ENCODE measurements at places on chromosomes 1 and 21.

- no peak for DNase-seq
These were observed 15.8 kb downstream of the GADD45A start for GRCh38 chr1:67700692-67701410.

GRCh38 chr21:26587736-26588201 lies 14.7 kb upstream of the CYYR1 start:
- no peak for DNase-seq

GRCh38 chr1:42003433-42003832 lies 84.7 kb upstream of the HIVEP3 start:
- DNase-seq = no peak

GRCh38 chr1:31726715-31727114 lies 22.9 kb upstream of the COL16A1 start:
- no peak for DNase-seq

GRCh38 chr1:100404821-100405220 lies 52.5 kb downstream of the CDC14A start:
- no peak for DNase-seq

GRCh38 chr1:206082831-206083695 lies 30.1 kb downstream of the RHEX start:
- no peak for DNase-seq

DNA sequence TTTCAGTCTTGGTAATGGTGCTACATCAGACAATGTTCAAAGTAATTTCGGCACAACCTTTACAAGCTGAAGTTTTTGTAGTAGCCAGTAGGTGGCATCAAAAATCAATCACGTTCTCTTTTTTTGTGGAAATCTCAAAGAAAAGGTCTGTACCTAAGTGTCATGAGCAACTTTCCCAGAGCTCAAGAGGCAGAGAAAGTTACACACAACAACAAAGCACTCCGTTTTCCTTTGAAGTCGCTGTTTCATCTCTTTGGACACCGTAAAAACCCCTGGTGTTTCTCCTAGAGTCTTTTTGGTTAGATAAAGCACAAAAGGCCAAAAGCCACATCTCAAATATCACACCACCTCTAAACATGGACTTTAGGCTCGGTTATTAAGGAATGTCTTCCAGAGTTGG lies 131.6 kb downstream of the LHX8 start:
- DNase-seq = no peak

GRCh38 chr1:93434088-93434487 lies 13.8 kb upstream of the FNBP1L start:
- no peak for DNase-seq

DNA sequence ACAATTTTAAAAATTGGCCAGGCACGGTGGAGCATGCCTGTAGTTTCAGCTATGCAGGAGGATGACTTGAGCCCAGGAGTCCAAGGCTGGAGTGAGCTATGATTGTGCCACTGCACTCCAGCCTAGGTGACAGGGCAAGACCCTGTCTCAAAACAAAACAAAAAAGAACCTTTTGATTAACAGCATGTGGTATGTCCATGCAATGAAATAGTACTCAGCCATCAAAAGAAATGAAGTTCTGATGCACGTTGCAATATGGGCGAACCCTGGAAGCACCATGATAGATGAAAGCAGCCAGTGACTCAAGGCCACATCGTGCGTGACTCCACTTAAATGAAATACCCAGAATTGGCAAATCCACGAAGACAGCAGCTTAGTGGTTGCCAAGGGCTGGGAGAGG lies 47.5 kb downstream of the FBXO2 start:
- DNase-seq = no peak

- DNase-seq = no peak
These were observed 245.3 kb downstream of the TPR start for GRCh38 chr1:186129758-186130157.

- no peak for DNase-seq
These were observed 21.1 kb upstream of the TBX15 start for GRCh38 chr1:119009312-119009655.

GRCh38 chr1:194369060-194369459 lies 1182.6 kb upstream of the B3GALT2 start:
- no peak for DNase-seq

DNA sequence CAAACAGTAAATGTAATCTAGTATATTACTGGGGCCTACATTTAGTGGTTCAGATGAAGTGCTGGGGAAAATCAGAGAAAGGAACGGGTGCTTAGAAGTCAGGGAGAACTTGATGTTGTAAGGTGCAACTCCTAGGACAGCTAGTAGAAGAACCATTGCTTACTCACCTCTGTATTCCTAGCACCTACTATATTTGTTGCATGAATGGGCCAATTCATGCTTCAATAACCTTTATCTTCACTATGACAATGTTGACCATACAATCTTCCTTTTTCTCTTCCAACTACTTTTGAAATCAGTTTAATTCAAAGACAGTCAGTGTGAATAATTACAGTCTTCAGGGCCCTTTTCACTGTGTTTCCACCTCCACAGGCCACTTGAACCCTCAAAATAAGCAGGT lies 125.0 kb upstream of the DMRTA2 start:
- DNase-seq = no peak

- no peak for DNase-seq
These were observed 570 bp upstream of the VASH2 start for GRCh38 chr1:212949771-212950170.

- DNase-seq = no peak
These were observed 1573.0 kb upstream of the PRMT6 start for GRCh38 chr1:105483436-105483835.

- no peak for DNase-seq
These were observed 676.1 kb downstream of the PTPRU start for GRCh38 chr1:29912425-29912824.

DNA sequence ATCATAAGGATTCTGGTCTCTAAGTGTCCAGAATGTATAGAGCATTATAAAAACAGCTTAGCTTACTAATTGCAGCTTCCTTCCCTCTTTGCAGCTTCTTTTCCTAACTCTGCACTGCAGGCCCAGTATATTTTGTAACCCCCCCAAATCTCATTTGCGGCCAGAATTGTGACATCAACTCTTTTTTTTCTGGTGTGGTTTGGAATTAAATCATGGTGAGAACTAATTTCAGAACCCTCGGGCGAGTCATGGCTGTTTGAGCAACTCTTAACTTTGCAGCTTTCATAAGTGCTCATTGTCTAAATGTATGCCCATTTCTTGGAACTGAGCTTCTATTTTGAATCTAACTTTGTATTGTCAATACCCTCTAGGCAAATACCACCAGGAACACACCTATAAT lies 187.4 kb downstream of the CYYR1 start:
- DNase-seq = no peak

DNA sequence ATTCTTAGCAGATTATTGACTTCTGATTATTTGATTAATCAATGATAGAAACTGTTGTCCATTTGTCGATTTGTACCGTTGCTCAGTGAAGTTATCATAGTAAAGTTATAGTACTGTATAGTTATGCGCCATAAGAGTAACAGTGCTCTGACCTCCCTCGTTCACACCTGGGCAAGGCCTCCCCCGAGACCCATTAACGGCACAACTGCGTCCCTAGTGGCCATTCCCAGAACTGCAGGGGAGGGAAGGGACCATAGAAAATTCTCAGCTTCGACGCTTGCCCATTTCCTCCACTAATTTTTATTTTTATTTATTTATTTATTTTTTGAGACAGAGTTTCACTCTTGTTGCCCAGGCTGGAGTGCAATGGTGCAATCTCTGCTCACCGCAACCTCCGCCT lies 334.4 kb downstream of the DSCAM start:
- no peak for DNase-seq

DNA sequence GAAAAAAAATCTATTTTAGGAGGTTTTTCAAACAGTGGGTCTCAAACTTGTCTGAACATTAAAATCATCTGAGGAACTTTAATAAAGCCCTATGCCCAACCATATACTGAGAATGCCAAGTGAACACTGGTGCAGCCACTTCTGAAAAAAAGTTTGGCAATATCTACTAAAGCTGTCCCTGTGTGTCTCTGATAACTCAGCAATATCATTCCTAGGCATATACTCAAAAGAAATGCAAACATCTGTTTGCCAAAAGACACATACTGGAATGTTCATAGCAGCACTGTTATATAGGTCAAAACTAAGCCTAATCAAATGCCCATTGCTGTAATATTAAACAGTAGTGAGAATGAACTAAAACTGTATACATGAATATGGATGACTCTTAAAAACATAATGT lies 74.2 kb upstream of the RGS4 start:
- no peak for DNase-seq

DNA sequence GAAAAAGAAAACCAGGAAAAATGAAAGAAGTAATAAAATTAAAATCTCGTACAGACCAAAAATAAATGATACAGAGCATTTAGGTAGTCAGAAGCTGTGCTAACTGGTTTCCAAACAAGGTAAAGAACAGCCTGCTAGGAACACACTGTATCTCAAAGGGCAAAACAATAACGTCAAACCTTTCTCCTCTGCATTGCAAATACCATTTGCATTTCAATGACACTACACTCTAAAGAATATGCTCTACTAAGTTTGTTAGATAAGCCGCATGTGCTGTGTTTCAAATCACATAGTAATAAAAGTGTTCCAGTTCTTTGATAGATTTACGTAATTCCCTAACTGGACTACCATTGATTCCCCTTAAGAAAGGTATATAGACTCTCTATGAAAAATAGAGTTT lies 648.8 kb downstream of the PLA2G4A start:
- DNase-seq = no peak

DNA sequence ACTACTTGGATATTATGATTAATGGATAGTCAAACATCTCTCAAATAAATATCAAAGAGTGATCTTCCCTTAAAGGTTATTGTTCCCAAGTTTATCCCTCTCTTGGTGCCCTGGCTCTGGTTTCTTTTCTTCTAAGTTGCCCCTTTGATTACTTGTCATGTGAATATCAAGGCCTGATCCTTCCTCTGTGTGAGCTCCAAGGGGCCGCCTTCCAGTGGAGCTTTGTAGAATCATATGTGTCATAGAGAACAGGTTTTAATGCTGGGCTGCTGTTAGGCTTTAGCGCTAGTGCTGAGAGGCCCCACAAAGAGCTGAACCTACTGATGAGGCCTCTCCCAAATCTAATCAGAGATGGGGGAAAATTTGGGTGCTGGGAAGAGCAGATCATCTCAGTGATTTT lies 25.5 kb downstream of the UCK2 start:
- no peak for DNase-seq

- DNase-seq = no peak
These were observed 94.6 kb upstream of the RALGPS2 start for GRCh38 chr1:178630417-178630816.

DNA sequence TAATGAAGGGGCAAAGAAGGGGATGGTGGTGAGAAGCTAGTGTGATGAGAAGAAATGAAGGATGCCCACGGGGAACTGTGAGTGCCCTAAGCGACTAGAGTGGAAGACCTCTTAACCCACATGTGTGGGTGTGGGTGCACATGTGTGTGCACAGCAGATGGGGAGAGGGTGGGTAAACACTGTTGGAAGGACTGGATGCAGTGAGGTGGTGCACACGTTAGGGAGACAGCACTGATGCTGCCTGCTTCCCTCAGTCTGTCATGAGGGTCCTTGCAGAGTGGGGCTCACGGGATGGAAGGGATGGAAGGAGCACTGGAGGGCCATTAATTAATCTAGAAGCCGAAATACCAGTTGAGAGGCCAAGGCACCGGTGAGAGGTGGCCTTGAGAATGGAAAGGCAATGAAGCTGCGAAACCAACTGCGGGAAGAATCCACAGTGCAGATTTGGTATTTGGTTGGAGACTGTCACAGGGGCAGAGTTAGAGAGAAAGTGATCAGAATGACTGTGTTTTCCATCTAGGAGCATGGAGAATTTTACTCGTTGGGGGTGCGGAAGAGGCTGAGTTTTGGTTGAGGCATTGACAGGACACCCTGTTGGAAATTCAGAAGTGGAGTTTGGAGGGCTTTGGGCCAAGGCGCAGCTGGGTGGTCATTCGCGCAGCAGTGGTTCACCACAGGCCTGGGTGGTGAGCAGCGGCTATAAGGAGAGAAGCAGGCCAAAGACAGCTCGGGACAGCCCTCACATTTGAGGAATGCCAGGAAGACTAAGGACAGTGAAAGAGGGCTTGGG lies 15.8 kb downstream of the RCSD1 start:
- no peak for DNase-seq

DNA sequence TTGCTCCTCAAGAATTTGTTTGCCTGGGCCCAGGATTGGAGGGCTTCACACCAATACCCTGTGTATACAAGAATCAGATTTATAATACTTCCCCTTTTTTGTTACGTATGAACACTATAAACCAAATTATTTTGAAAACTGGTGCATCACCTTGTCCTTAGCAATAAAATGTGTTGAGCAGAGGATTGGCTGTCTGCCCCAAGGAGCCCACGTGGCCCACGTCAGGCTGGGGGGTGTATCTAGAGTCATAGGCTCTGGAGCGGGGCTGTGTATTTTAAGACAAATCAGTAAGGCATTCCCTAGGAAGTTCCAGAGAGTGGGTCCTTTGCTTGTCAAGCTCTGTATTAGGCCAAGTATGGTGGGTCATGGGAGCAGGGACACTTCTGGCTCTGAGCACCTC lies 2.0 kb upstream of the ST3GAL3 start:
- no peak for DNase-seq

GRCh38 chr1:107935396-107936064 lies 29.4 kb downstream of the VAV3 start:
- DNase-seq = no peak

- DNase-seq = no peak
These were observed 58.7 kb downstream of the SMYD3 start for GRCh38 chr1:246448373-246448772.

GRCh38 chr1:20371883-20372282 lies 81.2 kb downstream of the VWA5B1 start:
- DNase-seq = no peak

- DNase-seq = no peak
These were observed 24.4 kb upstream of the DEPDC1 start for GRCh38 chr1:68521286-68521685.

- DNase-seq = no peak
These were observed 78.7 kb upstream of the TINAGL1 start for GRCh38 chr1:31497601-31498000.

DNA sequence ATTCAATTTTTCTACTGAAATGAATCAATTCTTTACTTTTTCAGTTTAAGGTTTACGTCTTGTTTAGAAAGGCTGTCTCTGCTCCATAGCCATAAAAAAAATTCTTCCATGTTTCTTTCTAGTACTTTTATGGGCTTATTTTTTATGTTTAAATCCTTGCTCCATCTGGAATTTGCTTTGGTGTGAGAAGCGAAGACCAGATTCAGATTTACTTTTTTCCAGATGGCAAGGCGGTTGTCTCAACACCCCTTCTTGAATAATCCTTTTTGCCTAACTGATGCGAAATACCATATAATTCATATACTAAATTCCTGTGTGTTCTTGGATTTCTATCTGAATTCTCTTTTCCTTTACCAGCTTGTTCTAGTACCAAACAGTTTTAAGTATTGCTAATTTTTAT lies 101.5 kb downstream of the C1orf94 start:
- no peak for DNase-seq

DNA sequence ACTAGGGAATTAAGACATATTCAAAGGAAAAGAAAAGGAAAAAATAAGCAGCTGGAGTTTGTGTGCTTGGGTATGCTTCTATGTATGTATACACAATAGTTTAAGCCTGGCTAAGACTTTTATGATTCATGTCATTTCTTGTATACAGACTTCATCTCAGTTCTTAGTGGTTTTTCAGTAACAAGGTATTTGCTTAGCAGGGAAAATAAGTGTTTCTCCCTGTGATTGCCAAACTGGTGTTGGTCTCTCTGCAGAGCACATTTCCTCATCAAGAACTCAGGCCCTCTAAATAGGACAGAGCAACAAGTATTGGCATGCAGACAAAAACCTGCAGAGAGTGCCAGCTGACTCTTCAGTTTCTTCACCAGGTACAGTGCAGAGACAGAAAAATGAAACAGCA lies 484.4 kb upstream of the ZRANB2 start:
- DNase-seq = no peak

GRCh38 chr1:14603645-14604044 lies 5.2 kb downstream of the KAZN start:
- no peak for DNase-seq

- DNase-seq = no peak
These were observed 21.1 kb upstream of the LAMC2 start for GRCh38 chr1:183164963-183165362.
